ENCODE measurements at places on chromosomes 12 and 14. TPM values are rescaled to one million over a fixed set of nuclear protein-coding genes. Genes with fewer than 3 reads are reported as not detected.
A peak's percentile ranks its signal among the peaks of the same experiment; 100 is the strongest.

FOXM1 gene
- total RNA-seq: 24.3 TPM

ATP2B1 gene
- total RNA-seq: 33.0 TPM

SLC10A1 gene
- total RNA-seq: not detected

DPF3 gene
- total RNA-seq: 3.0 TPM

KCNC2 gene
- not detected for total RNA-seq

DNA sequence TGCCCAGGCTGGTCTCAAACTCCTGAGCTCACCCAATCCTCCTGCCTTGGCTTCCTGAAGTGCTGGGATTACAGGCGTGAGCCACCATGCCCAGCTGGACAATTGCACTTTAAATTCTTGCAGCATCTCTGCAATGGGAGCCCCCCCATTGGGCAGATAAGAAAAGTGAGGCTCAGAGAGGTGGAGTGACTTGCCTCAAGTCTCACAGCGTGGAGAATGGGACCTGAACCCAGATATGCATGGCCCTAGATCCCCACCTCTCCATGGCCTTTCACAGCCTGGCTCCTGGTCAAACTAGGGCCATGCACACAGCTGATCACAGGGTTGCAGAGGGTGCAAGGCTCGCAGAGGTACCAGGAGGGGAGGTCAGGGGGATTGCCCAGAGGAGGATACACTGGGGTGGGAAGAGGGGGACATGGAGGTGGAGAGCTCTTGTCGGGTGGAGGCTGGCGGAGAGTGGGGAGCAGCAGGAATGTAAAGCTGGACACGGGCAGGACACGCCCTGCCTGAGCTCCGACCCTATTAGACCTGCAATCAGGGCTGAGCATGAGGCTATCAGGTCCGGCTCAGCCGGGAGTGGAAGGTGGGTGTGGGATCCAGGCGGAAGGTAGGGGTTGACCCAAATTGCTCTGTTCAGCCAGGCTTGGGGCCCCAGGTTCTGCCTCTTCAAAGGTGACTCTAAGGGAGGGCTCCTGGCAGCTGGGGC, 6.9 kb downstream of the EXOC3L4 start:
- H3K27ac ChIP-seq: no peak overlapping the region
- H3K36me3 ChIP-seq: no peaks in the 10 kb centered on the region
- H3K27me3 ChIP-seq: peaks cover 20% of the 10 kb centered on the region
- H3K4me1 ChIP-seq: peaks cover 7% of the 10 kb centered on the region
- no peak for DNase-seq

DNA sequence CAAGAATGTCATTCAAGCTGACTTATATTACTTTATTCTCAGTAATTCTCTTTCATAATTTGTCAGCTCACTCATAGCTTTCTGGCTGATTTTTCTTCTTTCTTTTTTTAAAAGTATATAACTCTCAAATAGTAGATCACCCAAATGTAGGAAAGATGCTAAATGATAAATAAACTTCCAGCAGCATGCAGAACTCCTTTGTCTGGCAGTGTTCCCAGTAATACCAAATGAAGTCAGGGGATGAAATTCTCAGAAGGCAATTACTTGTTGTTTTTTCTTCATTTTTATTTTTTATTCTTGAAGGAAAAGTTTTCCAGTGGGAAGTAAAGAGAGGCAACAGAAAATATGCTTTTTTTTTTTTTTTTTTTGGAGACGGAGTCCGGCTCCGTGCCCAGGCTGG, 133.3 kb upstream of the SLCO1C1 start:
- H3K4me1 ChIP-seq: no peaks in the 10 kb centered on the region
- H3K27ac ChIP-seq: no peak overlapping the region
- no peak overlapping the region for H3K4me3 ChIP-seq
- H3K27me3 ChIP-seq: no peaks in the 10 kb centered on the region
- no peaks in the 10 kb centered on the region for H3K36me3 ChIP-seq
- DNase-seq: no peak

DNA sequence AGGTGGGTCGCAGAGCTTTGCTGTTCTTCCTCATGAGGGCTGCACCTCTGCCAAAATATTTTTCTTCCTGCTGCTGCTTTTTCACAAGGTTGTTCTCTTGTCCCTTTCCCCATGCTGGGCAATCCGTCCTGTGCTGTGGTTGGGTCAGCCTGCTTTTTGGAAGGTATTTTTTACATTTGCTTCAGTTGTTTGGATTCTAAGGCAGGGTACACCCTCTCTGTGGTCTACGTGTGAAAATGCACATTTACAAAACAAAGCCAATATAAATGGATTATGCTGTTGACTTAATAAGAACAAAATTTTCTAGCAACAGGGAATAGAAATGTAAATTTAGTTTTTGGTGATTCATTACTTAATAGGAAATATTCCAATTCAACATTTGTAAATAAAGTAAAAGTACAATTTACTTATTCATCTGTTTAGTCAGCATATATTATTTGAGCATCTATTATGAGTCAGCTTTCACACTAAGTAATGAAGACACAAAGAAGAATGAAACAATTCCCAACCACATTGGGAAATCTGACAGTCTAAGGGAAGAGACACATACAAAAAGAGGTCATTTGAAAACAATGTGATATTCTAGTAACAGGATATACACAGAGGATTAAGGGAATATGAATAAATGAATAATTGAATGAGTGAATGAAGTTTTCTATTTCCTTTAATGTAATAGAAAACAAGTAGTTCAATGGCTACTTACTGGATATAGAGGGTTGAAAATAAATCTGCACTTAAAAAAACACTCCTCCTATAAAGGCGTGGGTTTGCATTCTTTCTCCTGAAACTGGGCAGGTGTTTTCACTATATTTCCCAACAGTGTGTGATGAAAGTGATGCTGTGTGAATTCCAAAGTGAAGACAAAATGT, 94.6 kb upstream of the PRICKLE1 start:
- H3K27ac ChIP-seq: no peak overlapping the region
- no peaks in the 10 kb centered on the region for H3K27me3 ChIP-seq
- no peak for DNase-seq
- no peak overlapping the region for H3K4me3 ChIP-seq
- no peaks in the 10 kb centered on the region for H3K36me3 ChIP-seq

DNA sequence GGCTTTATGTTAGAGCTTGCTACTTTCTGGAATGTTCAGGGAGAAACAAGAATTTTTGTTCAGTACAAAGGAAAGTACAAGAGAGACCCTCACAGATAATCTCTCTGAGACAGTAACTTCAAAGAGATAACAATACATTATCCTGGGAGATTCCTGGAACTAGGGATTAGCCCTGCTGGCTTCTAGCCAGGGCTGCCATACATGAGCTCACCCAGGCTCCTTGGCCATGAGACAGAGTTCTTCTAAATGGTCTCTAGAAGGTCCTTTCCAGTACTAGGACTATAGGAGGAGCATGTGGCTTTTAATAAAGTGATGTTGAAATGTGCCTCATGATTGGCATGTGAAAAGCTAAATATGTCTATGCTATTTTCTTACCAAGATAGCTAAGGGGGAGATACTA, 342.5 kb downstream of the EMP1 start:
- no peak overlapping the region for H3K27ac ChIP-seq
- no peak overlapping the region for H3K4me3 ChIP-seq
- no peaks in the 10 kb centered on the region for H3K36me3 ChIP-seq
- no peaks in the 10 kb centered on the region for H3K27me3 ChIP-seq

DNA sequence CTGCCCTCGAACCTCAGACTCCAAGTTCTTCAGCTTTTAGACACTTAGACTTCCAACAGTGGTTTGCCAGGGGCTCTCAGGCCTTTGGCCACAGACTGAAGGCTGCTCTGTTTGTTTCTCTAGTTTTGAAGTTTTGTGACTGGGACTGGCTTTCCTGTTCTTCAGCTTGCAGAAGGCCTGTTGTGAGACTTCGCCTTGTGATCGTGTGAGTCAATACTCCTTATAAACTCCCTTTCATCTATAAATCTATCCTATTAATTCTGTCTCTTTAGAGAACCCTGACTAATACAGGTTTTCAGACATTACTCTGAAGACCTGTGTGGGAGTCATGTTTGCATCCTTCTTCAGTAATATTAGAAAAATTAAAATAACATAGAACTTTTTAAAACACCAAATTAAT, 289.1 kb downstream of the RMST start:
- no peaks in the 10 kb centered on the region for H3K36me3 ChIP-seq
- H3K4me1 ChIP-seq: no peaks in the 10 kb centered on the region
- no peak overlapping the region for H3K27ac ChIP-seq
- no peak for DNase-seq
- H3K4me3 ChIP-seq: no peak overlapping the region
- H3K27me3 ChIP-seq: no peaks in the 10 kb centered on the region

DNA sequence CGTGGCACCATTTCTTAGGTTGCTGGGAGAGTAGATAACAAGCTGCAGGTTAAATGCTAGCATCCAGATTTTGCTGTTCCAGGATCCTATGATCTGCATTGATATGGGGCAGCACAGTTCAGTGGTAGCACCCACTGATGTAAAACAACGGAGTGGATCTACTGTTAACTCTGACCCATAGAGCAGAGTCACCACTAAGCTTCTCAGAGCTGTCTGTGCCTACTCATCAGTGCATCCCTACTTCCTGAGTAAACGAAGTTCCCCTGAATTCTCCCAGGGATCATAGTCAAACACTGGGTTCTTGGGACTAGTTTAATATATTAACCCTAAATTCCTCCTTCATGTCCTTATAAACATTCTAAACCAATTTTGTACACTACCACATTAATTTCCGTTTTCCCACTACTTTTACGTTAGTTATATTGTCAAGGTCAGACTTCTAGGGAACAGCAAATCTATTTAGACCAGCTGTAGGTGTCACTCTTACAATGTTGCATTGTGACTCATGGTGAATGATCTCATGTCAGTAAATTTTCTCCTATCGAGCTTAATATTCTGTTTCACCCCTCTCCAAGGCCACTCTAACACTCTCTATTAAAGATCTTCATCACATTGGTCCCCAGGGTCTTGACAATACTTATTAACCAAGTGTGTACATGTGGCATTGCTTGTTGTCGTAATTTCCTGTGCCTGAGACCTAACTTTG, 10.3 kb downstream of the RERGL start:
- H3K4me3 ChIP-seq: no peak overlapping the region
- H3K36me3 ChIP-seq: no peaks in the 10 kb centered on the region
- no peaks in the 10 kb centered on the region for H3K4me1 ChIP-seq
- H3K27ac ChIP-seq: no peak overlapping the region
- no peaks in the 10 kb centered on the region for H3K27me3 ChIP-seq

- H3K27ac ChIP-seq: no peak overlapping the region
- peaks cover 2% of the 10 kb centered on the region for H3K27me3 ChIP-seq
- no peak for DNase-seq
These were observed 94.5 kb downstream of the AACS start for GRCh38 chr12:125159702-125160101.

- no peak for DNase-seq
- no peaks in the 10 kb centered on the region for H3K4me1 ChIP-seq
- no peaks in the 10 kb centered on the region for H3K36me3 ChIP-seq
These were observed 28.8 kb upstream of the CLMN start for GRCh38 chr14:95348395-95349080.

GRCh38 chr14:101854366-101854765, 92.9 kb downstream of the PPP2R5C start:
- peaks cover 17% of the 10 kb centered on the region for H3K4me1 ChIP-seq
- no peaks in the 10 kb centered on the region for H3K36me3 ChIP-seq
- DNase-seq: peak; percentile 21
- no peak overlapping the region for H3K4me3 ChIP-seq

DNA sequence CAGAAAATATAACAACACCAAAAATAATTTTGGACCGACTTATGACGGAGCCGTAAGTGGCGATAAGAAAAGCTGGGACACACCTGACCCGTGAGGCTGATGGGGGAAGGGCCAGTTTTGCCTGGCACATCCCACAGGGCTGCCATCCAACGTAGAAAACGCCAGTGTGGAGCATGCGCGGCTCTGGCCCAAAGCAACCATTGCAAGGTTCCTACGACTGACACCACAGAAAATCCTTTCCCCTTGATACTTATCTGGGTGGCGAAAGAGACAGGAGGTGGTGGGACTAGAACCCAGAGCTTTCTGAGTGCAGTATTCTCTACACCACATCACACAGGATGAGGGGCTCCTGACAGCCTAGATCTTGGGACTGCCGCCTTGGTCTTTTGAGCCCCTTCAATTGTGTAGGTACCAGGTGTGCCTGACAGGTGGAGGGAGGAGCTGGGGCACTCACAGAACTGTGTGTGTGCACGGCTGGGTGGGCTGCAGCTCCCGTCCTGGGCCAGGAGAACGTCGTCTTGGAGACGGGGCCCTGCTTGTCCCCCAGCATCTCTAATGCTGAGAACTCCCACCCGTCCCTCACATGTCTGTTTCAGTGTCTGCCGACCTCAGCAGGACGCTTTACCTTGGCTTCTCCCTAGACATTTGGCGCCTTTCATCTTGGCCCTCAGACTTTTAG, 17.4 kb upstream of the CACNA2D4 start:
- no peak overlapping the region for H3K27ac ChIP-seq
- H3K4me1 ChIP-seq: no peaks in the 10 kb centered on the region

DNA sequence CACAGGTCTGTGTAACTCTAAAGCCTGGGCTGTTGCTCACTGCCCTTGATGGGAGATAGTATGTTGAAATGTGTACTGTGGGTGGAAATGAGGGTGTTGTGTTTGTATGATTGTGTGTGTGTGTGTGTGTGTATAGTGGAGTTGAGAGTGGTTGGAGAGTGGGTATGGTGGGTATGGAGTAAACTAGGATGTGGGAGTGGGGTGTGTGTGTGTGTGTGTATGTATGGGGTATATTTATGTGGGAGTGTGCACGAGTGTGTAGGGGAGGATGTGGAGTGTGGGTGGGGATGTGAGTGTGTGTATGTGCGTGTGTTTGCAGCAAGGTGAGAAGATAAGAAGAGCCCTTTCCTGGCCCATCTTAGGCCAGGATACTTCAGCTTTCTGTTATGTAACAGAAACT, 22.3 kb downstream of the RPH3A start:
- peaks cover 1% of the 10 kb centered on the region for H3K27me3 ChIP-seq
- no peak overlapping the region for H3K27ac ChIP-seq
- H3K4me1 ChIP-seq: no peaks in the 10 kb centered on the region
- DNase-seq: no peak

DNA sequence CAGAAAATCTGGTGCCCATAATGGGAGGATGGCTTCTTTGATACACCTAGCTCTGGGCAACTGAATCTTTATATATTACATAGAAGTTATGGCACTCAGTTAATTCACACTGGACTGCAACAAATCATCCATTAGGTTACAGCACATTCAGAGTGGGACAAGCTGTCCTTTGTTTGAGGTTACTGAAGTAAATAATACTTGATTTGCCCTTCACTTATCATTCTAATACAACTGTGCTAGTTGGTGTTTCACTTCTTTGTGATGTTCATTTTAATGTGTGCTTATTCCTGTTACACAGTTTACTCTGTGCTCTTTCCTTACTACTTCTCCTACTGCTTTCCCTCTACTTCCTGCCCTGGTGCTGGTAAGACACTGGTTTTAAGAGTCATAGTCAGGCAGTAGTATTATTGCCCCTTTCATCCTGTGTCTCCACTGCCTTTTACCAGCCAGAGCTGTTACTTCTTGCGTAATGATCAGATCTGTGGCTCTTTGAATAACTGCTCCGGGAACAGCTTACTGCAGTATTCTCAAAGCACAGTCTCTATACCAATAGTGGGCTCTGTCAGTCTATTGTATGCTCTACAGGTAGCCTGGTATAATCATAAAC, 36.4 kb upstream of the GXYLT1 start:
- no peak for DNase-seq
- no peak overlapping the region for H3K4me3 ChIP-seq
- peaks cover 20% of the 10 kb centered on the region for H3K36me3 ChIP-seq
- no peak overlapping the region for H3K27ac ChIP-seq
- no peaks in the 10 kb centered on the region for H3K27me3 ChIP-seq
